LHCN-M2 (cell line): ENCODE measurements at places on chromosomes 3 and 15. TPM values are rescaled to one million over a fixed set of nuclear protein-coding genes. Genes with fewer than 3 reads are reported as not detected.

Gene GOLGA6D
- not detected in 2 replicates for total RNA-seq

Gene TMEM89
- not detected in 2 replicates for total RNA-seq

Gene LRRC31
- total RNA-seq: not detected in 2 replicates

Gene CPEB1
- 6.0 and 6.3 TPM in 2 replicates for total RNA-seq

Gene ATP13A4
- 0.06 TPM in 1 of 2 replicates, not detected in the other for total RNA-seq

Gene CHRNA3
- total RNA-seq: not detected in 2 replicates

Gene TMCO5A
- not detected in 2 replicates for total RNA-seq

Gene CPNE4
- total RNA-seq: 0.06 and 0.13 TPM in 2 replicates

Gene TUSC7
- not detected in 2 replicates for total RNA-seq

Gene MUSTN1
- total RNA-seq: not detected in 2 replicates

Gene FRG2C
- total RNA-seq: not detected in 2 replicates

Gene ZNF620
- 0.23 and 0.64 TPM in 2 replicates for total RNA-seq

Gene LMAN1L
- total RNA-seq: 0.06 TPM in 1 of 2 replicates, not detected in the other

Gene IGF2BP2
- total RNA-seq: 58.9 and 104 TPM in 2 replicates

Gene ABI3BP
- 20.5 and 31.9 TPM in 2 replicates for total RNA-seq

Gene WDR93
- total RNA-seq: not detected in 2 replicates

Gene LINGO1
- not detected in 2 replicates for total RNA-seq

Gene TGM5
- total RNA-seq: 0.64 TPM in 1 of 2 replicates, not detected in the other

Gene IL17RE
- 1.1 and 1.9 TPM in 2 replicates for total RNA-seq

Gene MAP6D1
- total RNA-seq: 3.1 and 4.6 TPM in 2 replicates

Gene IMPG2
- total RNA-seq: 0.19 and 0.23 TPM in 2 replicates

Gene NKTR
- 26.4 and 35.1 TPM in 2 replicates for total RNA-seq

Gene ZWILCH
- total RNA-seq: 44.9 and 51.1 TPM in 2 replicates

Gene CLDN16
- total RNA-seq: 0.13 TPM in 1 of 2 replicates, not detected in the other

Gene ARPIN
- 10.9 and 14.3 TPM in 2 replicates for total RNA-seq

Gene ZPLD1
- total RNA-seq: 1.1 and 1.2 TPM in 2 replicates

Gene CHL1
- not detected in 2 replicates for total RNA-seq

Gene SAXO2
- total RNA-seq: 0.17 TPM in 1 of 2 replicates, not detected in the other

Gene OSTN
- total RNA-seq: 0.06 TPM in 1 of 2 replicates, not detected in the other

Gene PLA2G4D
- total RNA-seq: not detected in 2 replicates

Gene TMEM212
- total RNA-seq: not detected in 2 replicates

Gene LRTM1
- total RNA-seq: not detected in 2 replicates

Gene TTC23
- 19.7 and 22.6 TPM in 2 replicates for total RNA-seq

Gene INAFM2
- 16.4 and 19.7 TPM in 2 replicates for total RNA-seq
